Choroid plexus epithelial cell (primary cell): ENCODE measurements at places on chromosomes 2 and 18.

- peak; percentile 71 for DNase-seq
Measured at GRCh38 chr18:10041180-10041579, 127.4 kb downstream of the VAPA start.

DNA sequence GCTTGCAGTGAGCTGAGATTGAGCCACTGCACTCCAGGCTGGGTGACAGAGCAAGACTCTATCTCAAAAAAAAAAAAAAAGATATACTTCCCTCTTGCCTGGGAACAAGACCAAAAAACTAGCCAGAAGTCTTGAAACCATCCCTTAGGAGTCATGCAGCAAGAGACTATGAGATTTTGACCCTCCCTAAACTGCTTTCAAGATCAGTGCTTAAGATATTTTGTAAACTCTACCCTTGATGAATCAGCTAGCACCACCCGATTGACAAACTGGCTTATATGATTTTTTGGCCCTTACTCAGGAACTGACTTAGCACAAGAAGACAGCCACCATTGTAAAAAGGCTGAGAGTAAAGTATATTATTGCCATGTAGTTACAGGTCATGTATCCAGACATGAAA lies 3.8 kb downstream of the SULT1C3 start:
- DNase-seq = peak; percentile 64

DNA sequence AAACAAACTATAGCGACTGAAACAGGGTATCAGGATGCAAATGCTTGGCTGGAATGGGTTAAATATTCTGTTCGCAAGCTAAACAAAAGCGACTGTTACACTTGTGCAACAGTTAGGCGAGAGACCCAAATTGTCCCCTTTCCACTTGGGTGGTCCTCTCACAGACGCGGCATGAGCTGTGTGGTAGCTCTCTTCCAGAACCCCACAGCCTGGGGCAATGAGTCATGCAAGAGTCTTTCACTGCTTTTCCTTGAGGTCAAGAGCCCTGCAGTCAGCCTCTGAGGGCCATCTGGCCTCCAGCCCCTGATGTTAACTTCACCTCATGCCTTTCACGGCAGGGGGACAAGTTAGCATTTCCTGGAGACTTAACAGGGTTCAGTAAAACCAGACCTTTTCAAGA lies 25.7 kb downstream of the SULT1C4 start:
- DNase-seq = peak; percentile 87

- peak; percentile 92 for DNase-seq
Measured at GRCh38 chr2:144459937-144460336, 60.0 kb downstream of the ZEB2 start.

DNA sequence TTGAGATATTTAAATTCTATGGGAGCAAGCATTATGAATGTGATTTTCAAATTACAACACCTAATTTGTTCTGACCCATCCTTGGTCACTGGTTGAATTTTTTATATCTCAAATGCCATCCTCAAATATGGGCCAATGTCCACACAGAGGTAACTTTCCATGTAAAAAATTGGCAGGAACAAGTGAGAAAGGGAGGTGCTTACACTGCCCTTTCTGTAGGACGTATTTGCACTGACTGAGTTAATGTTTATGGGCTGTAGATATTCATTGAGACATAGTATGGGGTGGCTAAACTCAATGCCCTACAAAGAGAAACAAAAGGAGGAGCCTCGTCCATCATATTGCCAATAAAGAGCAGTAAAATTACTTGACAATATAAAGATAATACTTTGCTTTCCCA lies 259.3 kb downstream of the NRXN1 start:
- no peak for DNase-seq

GRCh38 chr2:216139884-216140283 lies 30.7 kb downstream of the XRCC5 start:
- DNase-seq = peak; percentile 42

GRCh38 chr2:208183972-208184705 lies 5.7 kb downstream of the C2orf80 start:
- DNase-seq = no peak

GRCh38 chr2:109206569-109207146 lies 77.7 kb downstream of the SH3RF3 start:
- no peak for DNase-seq

- no peak for DNase-seq
Measured at GRCh38 chr18:68219274-68219673, 495.6 kb downstream of the TMX3 start.

DNA sequence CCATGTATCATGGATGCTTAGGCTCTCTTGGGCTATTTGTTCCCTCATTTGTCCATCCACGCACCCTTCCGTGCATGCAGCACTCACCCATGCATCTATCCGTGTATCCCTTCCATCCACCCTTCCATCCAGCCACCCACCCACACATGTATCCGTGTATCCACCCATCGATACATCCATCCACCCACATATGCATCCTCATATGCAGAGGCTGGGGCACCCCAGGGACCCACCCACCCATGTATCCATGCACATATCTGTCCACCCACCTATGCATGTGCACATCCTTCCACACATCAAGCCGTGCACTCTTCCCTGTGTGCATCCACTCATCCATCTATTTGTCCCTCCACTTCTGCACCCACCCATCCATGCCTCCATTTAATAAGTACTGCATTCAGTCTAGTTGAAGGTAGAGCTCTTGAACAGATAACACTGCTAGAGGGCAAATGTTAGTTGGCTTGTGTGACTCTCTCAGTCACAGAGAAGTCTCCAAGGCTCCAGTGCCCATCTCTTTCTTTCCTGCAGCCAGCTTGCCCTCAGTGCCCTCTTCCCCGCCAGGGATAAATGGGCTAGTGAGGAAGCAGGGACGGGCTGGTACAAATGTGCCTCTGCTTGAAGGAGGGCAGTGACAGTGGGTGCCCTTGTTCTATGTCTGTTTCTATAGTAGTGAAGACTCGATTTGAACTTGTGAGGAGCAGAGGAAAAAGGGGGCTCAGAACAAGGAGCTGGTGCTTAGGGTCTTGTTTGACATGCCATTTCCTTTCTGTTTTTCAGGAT lies 61.5 kb downstream of the EMILIN2 start:
- no peak for DNase-seq

DNA sequence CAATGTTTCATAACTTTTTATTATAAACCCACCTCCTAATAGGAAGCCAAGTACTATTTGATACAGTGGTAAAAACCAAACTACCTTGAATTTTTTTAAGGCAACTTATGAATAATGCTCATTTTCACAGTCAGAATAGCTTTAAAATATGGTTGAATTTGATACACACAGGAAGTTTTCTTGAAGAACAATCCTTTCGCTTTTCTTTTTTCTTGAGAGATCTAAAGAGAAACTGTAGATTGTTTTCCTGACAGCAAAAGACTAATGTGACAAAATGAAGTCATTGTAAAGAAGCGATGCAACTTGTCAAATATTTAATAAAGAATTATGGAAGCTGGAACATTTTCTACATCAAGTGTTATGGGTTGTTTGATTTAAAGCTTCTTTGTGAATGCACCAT lies 227.7 kb downstream of the ALPK2 start:
- no peak for DNase-seq

- no peak for DNase-seq
Measured at GRCh38 chr18:63427558-63427957, 5.3 kb upstream of the VPS4B start.

DNA sequence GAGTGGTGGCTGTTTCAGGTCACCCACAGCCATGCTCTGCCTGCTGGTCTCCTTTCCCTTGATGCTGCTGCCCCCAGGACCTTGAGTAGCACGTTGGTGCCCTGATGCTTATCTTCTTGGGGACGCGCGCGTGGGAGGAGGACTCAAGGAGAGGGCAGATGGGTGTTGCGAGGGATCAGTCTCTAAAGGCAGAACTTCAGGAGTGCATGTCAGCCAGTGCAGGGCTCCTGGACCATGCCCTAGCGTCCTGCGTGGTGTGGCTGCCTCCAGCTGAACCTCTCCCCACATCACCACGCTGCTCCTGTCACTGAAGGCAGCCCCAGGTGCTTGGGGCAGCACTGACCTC lies 62.5 kb upstream of the GLI2 start:
- DNase-seq = no peak
